AG09319 (cell line): ENCODE measurements at places on chromosomes 1 and 21.
A peak's percentile ranks its signal among the peaks of the same experiment; 100 is the strongest.

- no peak for DNase-seq
Measured at GRCh38 chr1:53148123-53148522, 5.7 kb upstream of the SLC1A7 start.

- DNase-seq = no peak
Measured at GRCh38 chr1:219573960-219574359, 38.9 kb downstream of the ZC3H11B start.

DNA sequence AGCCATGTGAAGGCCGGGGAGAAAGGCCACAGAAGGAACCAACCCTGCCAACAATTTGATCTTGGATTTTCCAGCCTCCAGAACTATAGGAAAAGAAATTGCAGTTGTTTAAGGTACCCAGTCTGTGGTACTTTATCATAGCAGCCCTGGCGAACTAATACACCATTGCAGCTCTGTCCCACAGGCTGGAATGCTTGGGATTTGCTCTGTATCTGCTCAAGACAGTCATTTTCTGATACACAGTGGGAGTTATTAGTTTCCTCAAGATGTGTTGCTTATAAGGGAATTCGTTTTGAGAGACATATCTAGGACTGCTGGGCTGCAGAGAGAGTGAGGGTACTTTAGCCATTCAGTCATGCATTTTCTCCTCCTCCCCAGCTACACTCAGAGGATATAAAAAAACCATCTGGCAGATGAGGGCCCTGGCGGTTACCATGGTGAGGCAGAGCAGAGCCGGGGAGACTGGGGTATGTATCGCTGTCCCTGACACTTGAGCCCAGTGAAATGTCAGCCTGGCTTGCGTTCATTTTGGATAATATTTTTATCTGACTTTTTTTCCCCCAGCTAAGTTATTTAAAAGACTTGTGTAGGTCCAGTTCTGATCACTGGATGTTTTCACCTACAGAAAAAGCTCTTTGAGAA, 104.6 kb downstream of the DIRAS3 start:
- DNase-seq = no peak

DNA sequence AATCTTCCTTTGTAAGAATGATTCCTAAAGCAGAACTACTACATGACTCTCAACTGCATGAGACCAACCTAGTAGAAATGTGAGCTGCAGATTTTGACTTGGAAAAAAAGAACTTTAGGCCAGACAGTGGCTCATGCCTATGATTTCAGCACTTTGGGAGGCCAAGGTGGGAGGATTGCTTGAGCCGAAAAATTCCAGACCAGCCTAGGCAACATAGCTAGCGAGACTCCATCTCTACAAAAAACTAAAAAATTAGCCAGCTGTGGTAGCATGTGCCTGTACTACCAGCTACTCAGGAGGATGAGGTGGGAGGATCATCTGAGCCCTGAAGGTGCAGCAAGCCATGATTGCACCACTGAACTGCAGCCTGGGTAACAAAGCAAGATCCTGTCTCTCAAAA, 24.7 kb upstream of the ITLN2 start:
- no peak for DNase-seq

DNA sequence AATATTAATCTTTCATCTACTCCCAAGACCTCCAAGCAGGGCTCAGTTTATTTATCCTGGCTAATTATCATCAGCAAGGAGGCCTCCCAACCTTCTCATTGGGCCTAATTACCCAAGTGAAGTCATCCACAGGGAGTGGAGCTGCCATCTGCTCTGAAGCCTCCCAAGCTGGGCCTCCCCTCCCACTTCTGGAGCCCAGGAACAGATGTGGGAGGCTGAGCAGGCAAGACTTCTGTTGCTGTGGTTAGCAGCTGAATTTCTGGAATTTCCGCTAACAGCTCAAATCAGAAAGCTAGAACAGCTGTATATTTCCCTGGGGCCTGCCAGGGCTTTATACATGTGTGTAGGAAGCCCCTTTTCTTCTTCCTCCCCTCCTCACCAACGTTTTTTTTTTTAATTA, 127.5 kb downstream of the UCK2 start:
- peak; percentile 46 for DNase-seq

DNA sequence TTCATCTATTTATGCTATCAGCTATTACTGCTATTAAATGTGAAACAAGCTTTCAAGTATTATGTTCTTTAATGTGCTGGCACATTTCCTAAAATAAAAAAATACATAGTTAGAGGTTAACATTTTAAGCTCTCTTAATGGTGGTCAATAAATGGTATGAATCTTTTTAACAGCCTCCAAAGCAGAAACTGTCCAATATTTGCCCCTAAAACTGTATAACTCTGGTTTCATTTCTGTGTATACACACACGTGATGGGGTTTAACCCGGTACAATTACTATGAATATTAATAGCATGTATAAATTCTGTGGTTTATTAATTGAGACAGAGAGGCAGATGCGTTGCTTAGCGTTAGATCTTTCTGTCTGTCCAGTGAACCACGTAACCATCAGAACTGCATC, 2.2 kb downstream of the ESRRG start:
- DNase-seq = no peak

DNA sequence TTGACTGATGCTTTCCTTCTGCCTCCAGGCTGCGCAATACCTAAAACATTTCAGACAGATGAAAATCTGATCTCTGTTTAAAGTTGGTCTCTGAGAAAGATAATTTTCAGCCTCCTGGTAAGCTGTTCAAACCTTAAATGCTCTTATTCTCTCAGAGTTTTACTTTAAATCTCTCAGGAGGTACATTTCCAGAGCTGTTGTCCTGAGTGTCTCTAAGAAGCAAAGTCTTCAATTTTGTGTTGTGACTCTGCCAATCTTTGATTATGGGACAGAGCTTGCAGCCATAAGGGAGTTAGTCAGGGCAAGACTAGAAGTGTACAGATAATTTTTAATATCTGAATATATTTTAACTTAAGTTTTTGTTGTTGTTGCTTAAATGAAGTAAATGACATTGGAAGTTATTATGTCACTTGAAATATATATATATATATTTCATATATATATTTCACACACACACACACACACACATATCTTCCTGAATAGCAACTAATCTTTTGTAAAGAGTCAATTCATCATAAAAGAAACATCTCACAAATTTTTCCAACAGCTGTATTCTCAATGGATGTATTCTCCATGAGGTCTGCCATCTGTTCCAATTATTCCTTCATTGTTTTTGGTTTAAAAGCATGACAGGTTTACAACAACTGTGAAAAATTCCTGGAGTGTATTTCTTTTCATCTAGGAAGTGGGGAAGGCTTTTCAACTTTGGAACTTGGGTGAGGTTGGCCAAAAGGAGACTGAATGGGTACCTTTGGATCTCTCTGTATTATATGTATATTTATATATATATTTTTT, 259.4 kb downstream of the BACH1 start:
- DNase-seq = no peak

- DNase-seq = no peak
Measured at GRCh38 chr1:29756498-29756897, 520.2 kb downstream of the PTPRU start.

GRCh38 chr1:23177438-23178380, 9.1 kb upstream of the LUZP1 start:
- no peak for DNase-seq

- DNase-seq = no peak
Measured at GRCh38 chr1:68147534-68148171, 84.7 kb downstream of the WLS start.

DNA sequence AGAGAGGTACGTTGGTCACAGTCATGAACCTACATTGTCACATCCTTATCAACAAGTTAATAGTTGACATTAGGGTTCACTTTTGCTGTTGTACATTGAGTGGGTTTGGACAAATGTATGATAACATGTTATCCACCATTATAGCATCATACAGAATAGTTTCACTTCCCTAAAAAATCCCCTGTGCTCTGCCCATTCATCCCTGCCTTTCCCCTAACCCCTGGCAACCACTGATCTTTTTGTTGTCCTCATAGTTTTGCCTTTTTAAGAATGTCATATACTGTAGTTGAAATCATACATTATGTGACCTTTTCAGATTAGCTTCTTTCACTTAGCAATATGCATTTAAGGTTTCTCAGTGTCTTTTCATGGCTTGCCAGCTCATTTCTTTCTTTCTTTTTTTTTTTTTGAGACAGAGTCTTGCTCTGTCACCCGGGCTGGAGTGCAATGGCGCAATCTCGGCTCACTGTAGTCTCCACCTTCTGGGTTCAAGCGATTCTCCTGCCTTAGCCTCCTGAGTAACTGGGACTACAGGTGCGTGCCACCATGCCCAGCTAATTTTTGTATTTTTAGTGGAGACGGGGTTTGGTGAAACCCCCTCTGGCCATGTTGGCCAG, 50.6 kb downstream of the UCK2 start:
- no peak for DNase-seq

- DNase-seq = no peak
Measured at GRCh38 chr1:215748431-215748830, 181.3 kb downstream of the KCTD3 start.

DNA sequence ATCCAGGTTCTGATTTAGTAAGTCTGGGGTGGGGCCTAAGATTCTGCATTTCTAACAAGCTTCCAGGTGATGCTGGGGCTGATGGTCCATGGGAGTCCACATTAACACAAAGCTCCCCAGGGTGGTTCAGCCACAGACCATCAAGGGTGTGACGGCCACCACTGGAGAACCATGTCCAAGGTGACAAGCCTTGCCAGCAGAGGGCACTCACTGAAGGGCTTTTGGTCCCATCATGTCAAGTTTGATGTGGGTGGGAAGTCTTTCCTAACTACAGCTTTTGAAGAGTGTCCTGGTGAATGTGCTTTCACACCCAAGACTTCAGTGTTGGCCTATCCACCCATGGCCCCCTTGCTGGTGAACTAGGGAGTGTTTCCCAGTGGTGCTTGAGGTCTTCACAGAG, 67.1 kb downstream of the UBE2T start:
- DNase-seq = no peak

- no peak for DNase-seq
Measured at GRCh38 chr1:233435622-233436021, 108.1 kb downstream of the MAP3K21 start.
